Fibroblast of the conjunctiva (primary cell): ENCODE measurements at places on chromosomes 4 and X.

DNA sequence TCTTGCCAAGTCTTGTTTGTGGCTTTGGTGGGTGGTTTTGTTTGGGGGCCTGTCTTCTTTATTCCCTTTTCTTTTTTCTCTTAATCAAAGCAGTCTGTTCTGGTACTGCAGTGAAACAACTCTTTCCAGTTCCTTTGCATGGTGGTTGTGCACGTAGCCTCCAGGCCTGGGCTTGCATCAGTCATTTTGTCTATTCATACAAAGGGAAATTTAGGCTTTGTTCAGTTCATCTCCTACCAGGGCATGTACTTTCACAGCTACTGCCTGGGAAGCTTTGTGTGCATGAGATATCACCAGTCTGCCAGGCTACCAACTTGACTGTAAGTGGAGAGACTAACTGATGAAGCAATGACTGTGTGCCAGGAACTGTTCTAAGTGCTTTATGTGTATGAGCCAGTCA lies 8.5 kb downstream of the TRIM2 start:
- no peak for DNase-seq

GRCh38 chr4:121304893-121305292 lies 75.9 kb downstream of the QRFPR start:
- DNase-seq: no peak

DNA sequence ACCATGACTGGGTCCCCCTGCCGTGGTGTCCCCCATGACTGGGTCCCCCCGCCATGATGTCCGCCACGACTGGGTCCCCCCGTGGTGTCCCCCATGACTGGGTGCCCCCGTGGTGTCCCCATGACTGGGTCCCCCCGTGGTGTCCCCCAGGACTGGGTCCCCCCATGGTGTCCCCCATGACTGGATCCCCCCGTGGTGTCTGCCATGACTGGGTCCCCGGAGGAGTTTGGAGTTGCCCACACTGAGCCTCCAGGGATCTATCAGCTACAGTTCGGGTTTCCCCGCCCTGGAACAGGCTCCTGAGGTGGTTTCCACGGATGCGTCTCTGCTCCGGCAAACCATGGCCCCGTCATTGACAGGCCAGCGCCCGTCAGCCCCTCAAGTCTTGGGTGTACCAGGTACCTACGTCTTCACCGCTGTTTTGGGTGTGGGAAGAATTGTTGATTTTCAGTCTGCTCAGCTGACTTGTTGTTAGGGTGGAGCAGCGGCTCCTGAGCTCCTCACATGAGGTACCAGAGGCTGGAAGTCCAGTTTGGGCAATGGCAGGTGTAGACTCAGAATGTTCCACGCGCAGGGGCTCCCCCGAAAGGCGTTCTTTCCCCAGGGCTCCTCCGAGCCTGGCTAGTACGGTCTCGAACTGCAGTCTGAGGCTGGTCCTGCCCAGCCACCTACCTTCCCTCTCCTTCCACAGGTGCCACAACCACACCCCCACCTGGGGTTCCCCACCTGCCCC lies 8.3 kb upstream of the PDE6B start:
- DNase-seq: no peak

DNA sequence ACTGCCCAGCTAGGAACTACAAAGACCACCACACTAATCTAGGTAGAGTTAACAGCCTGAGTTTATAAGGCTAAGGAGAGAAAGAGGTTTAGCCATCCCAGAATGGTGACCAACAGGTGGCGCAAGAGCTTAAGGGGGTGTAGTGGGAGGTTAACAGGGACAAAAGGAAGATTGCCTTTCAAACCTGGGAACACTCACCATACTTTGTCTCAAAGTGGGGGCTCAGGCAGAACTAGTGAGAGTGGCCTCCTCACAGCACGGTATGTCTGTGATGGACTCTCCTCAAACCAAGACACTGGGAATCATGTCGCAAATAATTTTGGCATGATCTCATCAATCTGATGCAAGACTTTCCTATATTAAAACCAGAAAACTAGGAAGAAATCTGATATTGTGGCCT lies 23.4 kb downstream of the CCNI start:
- no peak for DNase-seq

GRCh38 chrX:46404774-46405173 lies 140.4 kb downstream of the ZNF674 start:
- DNase-seq: no peak

DNA sequence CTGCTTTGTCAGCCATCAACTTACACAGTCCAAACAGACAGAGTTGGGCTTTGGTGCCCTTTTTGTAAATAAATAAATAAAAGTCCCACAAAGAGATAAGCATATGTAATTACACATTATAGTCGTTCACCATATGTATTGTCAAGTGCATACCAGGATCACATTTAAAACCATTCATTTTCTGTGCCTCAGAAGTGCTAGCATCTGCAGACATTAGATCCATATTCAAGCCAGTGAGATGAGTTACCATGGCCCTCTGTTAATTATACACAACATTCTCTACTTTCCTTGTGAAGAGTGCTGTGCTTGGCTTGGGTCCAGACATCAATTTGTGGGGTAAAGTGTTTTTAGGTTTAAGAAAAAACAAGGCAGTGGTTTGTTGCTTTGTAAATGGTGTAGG lies 76.8 kb downstream of the ENOX2 start:
- no peak for DNase-seq

- no peak for DNase-seq
These were observed 9.8 kb upstream of the FAM3A start for GRCh38 chrX:154525606-154526490.

GRCh38 chr4:168917138-168917779 lies 92.8 kb downstream of the CBR4 start:
- DNase-seq: peak; percentile 55

DNA sequence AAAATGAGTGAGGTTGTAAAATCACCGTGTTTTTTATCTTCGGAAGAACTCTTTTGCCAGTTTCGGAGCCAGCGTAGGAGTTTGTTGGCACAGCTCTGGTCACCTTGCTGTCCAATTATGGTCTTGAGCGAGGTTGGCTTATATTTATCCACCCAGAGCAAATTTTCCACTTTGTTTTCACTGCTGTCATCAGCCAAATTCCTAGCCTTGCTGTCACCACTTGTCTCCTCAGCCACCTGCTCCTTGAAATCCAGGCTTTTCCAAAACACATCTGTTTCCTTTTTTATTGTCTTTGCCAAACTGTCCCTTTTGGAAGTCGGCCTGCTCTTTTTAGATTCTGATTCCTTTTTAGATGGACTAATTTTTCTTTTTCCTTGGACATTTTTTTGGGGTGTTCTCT lies 57.6 kb downstream of the RFC1 start:
- no peak for DNase-seq

- no peak for DNase-seq
These were observed 695 bp upstream of the PIGA start for GRCh38 chrX:15336023-15336413.

- DNase-seq: no peak
These were observed 32.6 kb upstream of the MSMO1 start for GRCh38 chr4:165294907-165295306.

- no peak for DNase-seq
These were observed 253.8 kb downstream of the PCDH7 start for GRCh38 chr4:30973993-30974392.

- DNase-seq: no peak
These were observed 30.3 kb upstream of the DDX53 start for GRCh38 chrX:22969411-22969810.

GRCh38 chr4:88457307-88458103 lies 586 bp downstream of the HERC5 start:
- DNase-seq: no peak

- DNase-seq: no peak
These were observed 1454.8 kb downstream of the RPA4 start for GRCh38 chrX:98338544-98338943.

- no peak for DNase-seq
These were observed 6.4 kb upstream of the HAUS7 start for GRCh38 chrX:153476666-153477363.

GRCh38 chrX:63526863-63527262 lies 175.7 kb upstream of the SPIN4 start:
- DNase-seq: no peak

DNA sequence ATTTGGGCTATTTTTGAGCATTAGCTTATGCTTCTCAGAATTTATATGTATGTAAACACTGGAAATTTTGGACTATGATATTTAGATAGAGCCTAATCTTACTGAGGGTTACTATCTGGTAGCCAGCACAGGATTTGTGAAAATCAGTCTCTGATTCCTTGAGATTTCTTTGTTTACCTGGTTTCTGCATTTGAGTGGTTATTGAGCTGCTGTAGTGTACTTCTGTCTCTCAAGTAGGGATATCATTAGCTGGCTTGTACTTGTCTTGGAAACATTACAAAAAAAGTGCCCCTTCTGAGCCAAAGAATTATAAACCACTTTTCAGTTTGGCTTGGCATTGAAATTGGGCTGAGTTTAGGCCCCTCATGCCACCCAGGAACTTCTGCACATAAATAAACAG lies 49.7 kb downstream of the TLL1 start:
- no peak for DNase-seq

GRCh38 chrX:16930392-16930791 lies 16.1 kb upstream of the REPS2 start:
- DNase-seq: no peak

DNA sequence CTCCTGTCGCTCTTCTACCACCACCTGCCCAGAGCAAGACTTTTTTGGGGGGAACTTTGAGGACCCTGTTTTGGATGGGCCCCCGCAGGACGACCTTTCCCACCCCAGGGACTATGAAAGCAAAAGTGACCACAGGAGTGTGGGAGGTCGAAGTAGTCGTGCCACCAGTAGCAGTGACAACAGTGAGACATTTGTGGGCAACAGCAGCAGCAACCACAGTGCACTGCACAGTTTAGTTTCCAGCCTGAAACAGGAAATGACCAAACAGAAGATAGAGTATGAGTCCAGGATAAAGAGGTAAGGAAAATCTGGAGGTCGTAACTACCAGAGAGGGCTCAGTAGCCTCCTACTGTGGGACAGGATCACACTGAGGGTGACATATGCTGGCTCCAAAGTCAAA lies 364.5 kb downstream of the MAPK10 start:
- no peak for DNase-seq

GRCh38 chrX:18034945-18035344 lies 173.8 kb upstream of the RAI2 start:
- no peak for DNase-seq

GRCh38 chr4:183830438-183830985 lies 74.6 kb upstream of the STOX2 start:
- DNase-seq: no peak

GRCh38 chrX:150872773-150873336 lies 25.6 kb downstream of the CD99L2 start:
- DNase-seq: no peak

DNA sequence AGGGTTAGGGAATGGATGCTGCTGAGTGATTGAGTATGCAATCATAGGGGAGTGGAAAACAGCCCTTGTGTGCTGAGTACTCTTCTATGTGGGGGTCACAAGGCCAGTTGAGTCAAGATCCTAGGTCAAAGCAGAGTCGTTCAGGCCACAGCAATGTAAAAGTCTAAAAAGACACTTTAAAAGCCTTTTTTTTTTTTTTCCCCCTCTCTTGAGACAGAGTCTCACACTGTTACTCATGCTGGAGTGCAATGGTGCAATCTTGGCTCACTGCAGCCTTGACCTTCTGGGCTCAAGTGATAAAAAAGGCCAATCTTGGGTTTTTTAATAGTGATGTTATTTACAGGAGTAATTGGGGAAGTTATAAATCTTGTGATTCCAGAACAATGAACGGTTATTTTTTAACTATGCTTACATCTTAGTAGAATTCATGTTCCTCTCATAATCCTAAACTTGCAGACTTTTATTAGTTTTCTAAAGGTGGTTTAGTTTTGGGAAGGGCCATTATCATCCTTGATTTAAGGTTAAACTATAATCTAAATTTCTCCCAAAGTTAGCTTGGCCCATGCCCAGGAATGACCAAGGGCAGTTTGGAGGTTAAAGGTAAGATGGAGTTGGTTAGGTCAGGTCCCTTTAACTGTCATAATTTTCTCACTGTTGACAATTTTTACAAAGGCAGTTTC lies 82.2 kb upstream of the BMP2K start:
- no peak for DNase-seq

GRCh38 chr4:138199568-138200235 lies 42.4 kb downstream of the SLC7A11 start:
- no peak for DNase-seq

DNA sequence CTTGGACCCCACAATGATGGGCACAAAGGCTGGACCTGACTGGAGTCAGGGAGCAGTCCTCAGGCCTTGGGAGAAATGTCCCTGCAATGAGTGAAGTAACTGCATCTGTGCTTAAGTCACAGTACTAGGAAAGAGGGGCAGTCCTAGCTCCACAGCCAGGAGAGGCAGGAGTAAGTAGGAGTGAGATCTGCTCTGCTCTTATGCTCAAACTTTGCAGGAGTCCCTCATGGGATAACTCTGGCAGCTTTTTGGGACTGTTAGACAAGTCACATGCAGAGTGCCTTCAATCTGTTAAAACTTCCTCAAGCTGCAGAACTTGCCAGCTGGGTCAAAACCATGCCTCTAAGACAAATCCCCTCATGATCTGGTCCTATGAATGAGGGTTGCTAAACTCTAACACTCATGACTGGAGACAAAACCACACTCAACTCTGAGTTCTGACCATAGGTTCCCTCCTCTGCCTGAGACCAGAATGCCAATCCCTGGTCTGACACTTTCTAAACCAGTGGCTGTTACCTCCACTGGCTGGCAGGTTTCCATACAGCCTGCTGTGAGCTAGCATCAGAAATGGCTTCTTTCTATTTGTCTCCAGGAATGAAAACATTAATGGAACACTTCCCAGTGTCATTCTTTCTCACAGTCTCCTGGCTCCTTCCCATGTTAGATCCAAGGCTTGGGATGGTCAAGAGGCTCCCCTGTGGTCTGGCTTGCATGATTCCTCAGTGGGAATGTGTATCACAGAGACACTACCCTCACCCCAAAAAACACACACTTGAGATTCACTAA lies 819.3 kb downstream of the PCDH7 start:
- DNase-seq: no peak

GRCh38 chr4:163618845-163619244 lies 124.4 kb downstream of the TMA16 start:
- DNase-seq: no peak

DNA sequence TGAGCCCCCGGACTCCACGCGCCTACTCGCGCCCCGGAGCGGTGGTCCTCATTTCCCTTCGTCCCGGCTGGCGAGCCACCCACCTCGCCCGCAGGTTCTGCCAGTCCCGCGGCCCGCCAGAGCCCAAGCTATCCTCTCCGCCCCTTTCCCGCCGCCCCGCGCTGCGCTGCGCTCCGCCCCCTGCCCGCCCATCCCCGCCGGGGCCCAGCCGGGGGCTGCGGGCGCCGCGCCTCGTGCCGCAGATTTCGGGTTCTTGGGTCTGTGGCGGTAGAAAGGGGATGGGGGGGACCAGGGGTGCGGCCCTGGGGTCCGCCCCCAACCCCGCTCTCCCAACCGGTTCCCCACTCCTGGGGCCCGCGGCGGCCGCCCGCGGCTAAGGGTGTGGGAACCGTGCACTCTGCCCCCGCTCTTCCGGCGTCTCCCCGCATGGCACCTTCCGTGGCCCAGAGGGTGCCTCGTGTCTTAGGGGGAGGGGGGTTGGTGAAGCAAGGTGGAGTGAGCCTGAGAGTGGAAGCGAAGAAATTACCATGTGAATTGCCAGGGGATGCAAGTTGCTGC lies 650.8 kb upstream of the DIPK2B start:
- no peak for DNase-seq
